ENCODE measurements at places on chromosomes 12 and 14. TPM values are rescaled to one million over a fixed set of nuclear protein-coding genes. Genes with fewer than 3 reads are reported as not detected.

The IKBIP gene
- 20.2 TPM for total RNA-seq

The MYL2 gene
- not detected for total RNA-seq

The PDE3A gene
- total RNA-seq, result 2.4 TPM

The A2M gene
- 76.7 TPM for total RNA-seq

The CIDEB gene
- not detected for total RNA-seq

The PCBP2 gene
- total RNA-seq, result 1,375 TPM

The AEBP2 gene
- 35.2 TPM for total RNA-seq

The TOX4 gene
- 64.3 TPM for total RNA-seq

The UBE3B gene
- total RNA-seq, result 38.7 TPM

The CELA1 gene
- total RNA-seq, result not detected

The SDSL gene
- 3.3 TPM for total RNA-seq

The STYK1 gene
- total RNA-seq, result not detected

The PLEKHH1 gene
- total RNA-seq, result 35.7 TPM

The APOF gene
- total RNA-seq, result not detected

The BCL7A gene
- 57.4 TPM for total RNA-seq

The KLRC4 gene
- not detected for total RNA-seq

The B3GNT4 gene
- 0.19 TPM for total RNA-seq

The TEX52 gene
- total RNA-seq, result not detected

The NELL2 gene
- 89.1 TPM for total RNA-seq

GRCh38 chr14:80560800-80561657 is 349.7 kb upstream of the DIO2 start:
- DNase-seq, result no peak

GRCh38 chr12:88300931-88301330 is 158.8 kb downstream of the TMTC3 start:
- DNase-seq, result no peak

- DNase-seq, result no peak
Measured at GRCh38 chr12:81088221-81088620, 10.3 kb downstream of the ACSS3 start.

DNA sequence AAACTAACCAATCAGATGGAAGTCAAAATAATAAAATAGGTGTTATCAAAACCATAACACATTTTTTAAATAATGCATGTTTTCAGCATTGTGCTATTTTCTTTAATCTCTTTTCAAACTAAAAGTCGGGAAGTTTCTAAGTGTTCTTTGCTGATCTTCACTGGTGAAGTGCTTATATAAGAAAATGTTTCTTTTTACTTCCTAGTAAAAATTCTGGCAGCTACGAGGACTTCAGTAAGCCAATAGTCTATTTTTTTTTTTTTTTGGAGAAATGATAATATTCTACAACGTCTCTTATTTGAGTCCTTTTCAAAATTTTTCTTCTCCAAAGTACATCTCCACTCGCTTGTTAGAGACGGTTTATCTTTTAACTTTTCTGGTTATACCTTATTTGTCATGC is 448.0 kb downstream of the SLC6A15 start:
- no peak for DNase-seq

DNA sequence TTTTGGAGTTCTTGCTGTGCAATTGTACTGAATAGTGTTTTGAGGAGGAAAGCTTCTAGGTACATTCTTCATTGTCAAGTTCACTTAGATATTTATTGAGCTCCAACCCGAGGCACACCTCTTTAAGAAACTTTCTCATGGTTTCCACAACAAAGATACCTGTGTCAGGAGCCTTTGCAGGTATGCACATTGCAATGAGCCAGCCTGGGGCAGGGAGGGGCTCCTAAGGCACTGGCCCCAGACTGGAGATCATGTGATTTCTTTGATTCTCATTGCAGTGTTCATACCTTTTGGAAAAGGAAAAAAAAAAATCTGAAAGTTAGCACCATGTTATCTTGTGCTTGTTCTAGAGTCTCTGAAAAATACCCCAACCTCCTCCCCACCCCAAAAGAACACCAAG is 80.3 kb downstream of the PRMT8 start:
- no peak for DNase-seq

- no peak for DNase-seq
Measured at GRCh38 chr12:45732936-45733335, 3.4 kb downstream of the ARID2 start.

DNA sequence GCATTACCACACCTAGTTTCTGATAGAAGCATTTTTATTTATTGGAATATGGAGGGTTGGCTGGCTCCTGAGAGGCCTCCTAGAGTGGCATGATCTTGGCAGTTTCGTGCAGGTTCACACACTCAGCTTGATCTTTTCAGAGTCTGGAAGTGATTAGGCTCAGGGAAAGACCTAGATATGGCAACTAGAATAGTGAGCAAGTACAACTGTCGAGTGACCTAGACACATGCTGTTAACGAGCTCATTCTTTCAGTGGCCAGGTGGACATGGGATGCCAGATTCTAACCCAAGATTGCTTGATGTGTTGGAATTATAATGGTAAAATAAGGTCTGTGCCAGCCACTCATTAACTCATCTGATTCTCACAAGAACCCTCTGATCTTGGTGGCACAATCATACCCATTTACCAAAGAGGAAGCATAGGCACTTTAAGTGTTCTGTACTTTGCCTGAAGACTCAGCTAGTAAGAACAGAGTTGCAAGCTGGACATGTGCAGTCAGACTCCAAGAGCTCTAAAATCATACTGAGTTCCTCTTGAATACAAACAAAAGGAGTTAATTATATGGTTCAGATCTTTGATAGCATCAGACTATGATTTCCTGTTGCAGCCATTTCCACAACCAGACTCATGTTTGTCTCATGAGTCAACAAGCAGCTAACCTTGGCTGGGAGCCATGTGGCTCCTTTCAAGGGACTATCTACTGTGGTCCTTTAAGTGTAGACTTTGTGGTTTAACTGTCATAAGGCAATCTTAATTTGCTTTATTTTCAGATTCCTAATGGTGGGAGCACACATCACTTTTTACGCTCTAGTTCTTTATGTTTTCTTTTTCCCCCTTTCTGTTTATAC is 144.2 kb downstream of the PLEKHA5 start:
- DNase-seq, result no peak

- DNase-seq, result no peak
Measured at GRCh38 chr12:77777274-77777673, 53.4 kb upstream of the NAV3 start.

GRCh38 chr12:43208627-43209026 is 343.4 kb downstream of the ADAMTS20 start:
- no peak for DNase-seq

DNA sequence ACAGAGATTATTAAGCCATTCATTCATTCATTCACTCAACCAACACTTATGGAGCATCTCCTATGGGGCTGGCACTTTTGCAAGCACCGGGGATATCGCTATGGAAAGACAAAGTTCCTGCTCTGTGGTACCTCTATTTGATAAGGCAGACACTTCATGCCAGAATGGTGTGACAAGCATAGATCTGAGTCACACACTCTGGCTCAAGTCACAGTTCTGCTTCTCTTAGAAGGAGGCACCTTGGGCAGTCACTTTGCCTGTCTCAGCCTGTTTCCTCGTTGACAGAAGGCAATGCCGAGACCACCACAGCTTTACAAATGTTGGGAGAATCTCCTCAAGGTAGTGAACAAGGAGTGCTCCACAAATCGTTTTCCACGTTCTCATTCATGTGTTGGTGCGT is 205.2 kb downstream of the SLC41A2 start:
- no peak for DNase-seq

DNA sequence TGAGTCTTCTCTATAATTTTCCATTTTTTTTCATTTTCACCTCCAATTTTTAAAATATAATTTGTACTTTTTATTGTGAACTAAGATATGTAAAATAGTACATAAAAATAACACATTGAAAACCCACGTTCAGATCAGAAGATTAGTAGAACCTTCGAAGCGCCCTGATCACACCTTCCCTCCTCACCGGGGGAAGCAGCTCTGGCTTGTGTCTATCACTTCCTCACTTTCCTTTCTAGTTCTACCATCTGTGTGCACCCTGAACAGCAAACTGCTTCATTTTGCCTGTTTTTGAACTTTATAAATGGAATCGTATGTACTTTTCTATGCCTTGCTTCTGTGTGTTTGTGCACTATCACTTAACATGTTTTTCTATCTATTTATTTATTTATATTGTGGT is 11.8 kb upstream of the CD27 start:
- DNase-seq, result no peak

GRCh38 chr12:6199531-6200255 is 507 bp upstream of the CD9 start:
- no peak for DNase-seq

GRCh38 chr12:5165296-5165970 is 121.8 kb downstream of the KCNA5 start:
- no peak for DNase-seq

DNA sequence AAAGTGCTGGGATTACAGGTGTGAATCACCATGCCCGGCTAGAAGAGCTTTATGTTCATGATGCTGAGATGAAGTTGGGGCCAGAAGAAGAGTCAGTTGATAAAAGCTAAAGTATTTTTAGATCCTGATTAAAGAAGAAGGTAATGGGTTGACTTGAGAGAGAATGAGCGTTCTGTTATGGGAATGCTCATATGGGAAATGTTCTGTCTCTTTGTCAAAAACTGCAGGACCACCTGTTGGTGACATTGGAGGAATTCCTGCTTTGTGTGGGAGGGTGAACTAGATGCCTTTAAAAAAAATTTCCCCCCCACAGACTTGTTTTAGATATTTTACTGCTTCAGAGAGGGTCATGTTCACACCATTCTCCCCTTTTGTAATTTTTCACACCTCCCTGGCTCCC is 6.7 kb downstream of the WDR20 start:
- DNase-seq, result no peak

- DNase-seq, result no peak
Measured at GRCh38 chr12:69266036-69266635, 26.8 kb downstream of the CPSF6 start.

DNA sequence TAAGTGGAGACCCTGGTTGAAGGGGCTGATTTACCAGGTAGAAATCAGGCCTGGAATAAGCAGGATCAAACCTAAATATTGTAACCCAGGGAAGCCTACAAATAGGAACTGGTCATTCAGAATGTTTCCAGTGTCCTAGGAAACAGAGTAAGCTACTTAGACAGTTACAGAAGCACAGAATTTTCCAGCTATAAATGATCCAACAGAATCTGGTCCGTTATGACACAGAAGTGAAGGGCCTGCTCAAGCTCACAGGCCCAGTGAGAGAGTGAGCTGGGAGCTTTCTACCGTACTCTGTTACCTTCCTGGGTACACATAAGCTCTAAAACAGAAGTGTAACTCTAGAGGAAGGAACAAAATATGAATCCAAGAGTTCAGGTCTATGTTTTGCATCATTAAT is 119.1 kb downstream of the TTC7B start:
- DNase-seq, result no peak

DNA sequence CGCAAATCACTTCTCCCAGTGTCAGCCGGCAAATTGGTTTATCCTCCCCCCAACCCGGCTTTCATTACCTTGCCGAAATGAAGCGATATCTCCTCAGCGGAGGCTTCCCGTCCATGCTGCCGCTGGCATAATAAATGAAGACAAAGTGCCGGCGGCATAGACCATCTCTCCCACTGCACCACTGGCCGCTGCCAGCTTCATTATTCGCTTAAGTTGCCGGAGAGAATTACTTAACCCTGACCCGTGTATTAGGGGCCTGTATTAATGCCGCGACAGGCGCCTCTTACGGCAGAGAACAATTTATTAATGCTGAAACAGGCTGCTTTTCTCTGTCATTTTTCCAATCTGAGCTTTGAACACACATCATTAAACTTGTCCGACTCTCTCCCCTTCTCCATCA is 17.5 kb upstream of the GPATCH2L start:
- DNase-seq, result no peak

DNA sequence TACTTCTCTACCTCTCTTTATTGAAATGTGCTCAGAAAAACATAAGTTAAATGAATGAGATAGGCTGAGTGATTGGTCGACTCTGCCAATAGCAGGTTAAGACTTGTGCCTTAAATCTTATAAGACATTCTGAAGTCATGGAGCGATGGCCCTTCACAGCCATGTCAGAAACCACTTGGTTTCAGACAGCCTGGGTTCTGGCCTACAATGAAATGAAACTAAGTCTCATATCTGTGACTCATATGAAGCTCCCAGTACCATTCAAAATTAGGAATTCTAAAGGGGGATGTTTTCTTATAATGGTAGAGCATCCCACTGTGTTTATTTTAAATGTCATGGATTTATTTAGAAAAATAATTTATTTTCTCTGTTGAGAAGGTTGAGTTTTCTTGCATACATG is 42.6 kb downstream of the PLXNC1 start:
- no peak for DNase-seq

DNA sequence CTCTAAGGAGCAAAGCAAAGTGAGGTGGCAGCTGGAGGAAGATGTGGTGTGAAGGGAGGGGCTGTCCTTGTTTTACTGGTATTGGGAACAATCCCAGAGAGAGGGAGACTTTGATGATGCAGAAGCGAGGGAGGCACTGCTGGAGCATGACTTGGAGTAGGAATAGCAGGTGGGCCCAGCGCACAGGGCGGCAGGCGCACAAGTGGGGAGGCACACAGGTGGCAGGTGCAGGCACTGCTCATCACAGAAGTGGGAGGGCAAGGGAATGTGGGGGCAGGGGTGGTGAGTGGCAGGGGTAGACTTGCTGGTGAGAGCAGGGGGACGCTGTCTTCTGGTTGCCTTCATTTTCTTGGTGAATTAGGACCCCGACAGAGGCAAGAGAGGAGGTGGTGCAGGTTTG is 11.5 kb upstream of the IFI27 start:
- no peak for DNase-seq

GRCh38 chr14:58491593-58491992 is 64.1 kb downstream of the KIAA0586 start:
- no peak for DNase-seq

DNA sequence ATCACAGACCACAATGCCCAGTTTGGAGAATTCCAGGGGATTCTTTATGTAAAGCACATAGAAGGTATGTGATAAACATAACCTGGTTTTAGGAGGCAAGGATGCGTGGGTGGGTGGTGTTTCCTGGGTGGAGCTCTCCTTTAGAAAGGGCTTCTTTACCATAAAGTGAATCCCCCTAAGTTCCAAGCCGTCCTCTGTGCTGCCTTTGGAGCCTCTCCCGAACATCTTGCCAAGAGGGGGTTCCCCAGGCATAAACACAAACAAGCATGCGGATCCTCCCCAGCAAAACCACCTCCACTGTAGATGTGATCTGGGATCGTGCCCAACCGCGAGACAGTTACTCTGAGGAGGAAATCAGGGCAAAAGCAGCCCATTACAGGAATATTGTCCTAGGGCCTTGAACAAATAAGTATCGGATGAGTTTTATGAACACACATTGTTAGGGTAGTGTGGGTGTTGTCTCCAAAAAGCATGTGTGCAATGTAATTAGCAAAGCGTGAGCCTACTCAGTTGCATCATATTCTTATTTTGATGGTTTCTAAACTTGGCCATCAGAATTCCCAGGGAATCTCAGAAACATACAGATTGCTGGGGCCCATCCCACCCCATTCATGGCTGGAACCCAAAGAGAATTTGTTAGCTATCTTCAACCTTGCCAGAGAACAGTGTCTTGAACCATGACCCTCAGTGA is 48.8 kb upstream of the CORO1C start:
- DNase-seq, result no peak

GRCh38 chr12:6277982-6278438 is 32.5 kb upstream of the PLEKHG6 start:
- no peak for DNase-seq

- DNase-seq, result no peak
Measured at GRCh38 chr14:34220921-34221320, 241.1 kb downstream of the SPTSSA start.

- no peak for DNase-seq
Measured at GRCh38 chr12:131947482-131948027, 2.2 kb upstream of the EP400 start.

- DNase-seq, result no peak
Measured at GRCh38 chr14:65949711-65950516, 536.3 kb upstream of the CCDC196 start.
